ENCODE measurements at places on chromosomes 4 and X.

GRCh38 chr4:159871141-159871540 is 768.3 kb downstream of the RAPGEF2 start:
- no peak for DNase-seq

DNA sequence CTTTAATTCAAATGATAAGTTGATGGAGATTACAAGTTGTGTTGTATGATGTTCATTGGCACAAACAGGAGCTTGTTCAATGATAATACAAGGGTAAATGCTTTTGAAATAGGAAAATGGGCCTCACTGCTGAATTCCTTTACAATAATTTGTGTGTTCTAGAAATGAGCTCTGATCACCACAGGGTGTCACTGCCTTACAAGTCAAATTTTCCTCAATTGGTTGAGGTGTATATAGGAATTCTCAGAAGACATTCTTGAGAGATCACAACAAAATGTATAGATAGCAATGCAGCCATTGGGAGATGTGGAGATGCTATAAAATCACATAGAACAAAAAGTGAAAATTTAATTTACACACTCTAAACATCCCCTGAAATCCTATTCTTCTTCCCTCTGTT is 49.6 kb downstream of the KLF8 start:
- DNase-seq = peak; percentile 4

DNA sequence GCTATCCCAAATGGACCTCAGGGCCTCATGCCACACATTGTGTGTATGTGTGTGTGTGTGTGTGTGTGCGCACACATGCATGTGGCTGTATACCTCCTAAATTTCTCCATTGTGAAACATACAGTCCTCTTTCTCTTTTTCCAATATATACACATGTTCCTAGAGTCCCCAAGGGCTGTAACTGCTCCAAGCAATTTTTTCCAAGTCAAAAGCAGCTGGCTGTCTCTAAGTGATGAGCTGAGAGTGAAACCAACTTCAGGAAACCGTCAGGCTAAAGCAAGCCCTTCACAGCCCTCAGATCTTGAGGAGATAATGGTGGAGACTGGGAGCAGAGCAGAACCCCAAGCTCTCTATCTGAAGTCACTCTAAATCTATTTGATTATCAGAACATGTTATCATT is 496.1 kb upstream of the DIPK2B start:
- no peak for DNase-seq

- no peak for DNase-seq
Measured at GRCh38 chr4:53121264-53121865, 244.5 kb downstream of the SCFD2 start.

- DNase-seq = peak; percentile 64
Measured at GRCh38 chr4:95165926-95166524, 382.7 kb downstream of the UNC5C start.

DNA sequence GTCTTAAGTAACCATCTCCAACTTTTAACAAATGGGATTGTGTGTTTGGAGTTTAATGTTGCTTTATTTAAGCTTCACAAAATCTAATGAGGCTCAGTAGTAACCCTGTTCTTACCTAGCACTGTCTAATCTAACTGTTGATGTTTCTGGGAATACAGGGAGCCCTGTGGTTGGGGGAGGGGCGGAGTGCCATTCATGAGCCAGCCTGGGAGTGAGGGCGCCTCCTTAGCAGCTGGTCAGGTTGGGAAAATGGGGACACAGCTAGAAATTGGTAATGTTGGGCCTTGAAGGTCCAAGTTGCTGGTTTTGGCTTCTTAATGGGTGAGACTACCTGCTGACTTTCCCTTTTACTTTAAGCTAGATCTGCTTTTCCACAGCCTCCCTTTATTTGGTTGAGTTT is 22.9 kb upstream of the TADA2B start:
- no peak for DNase-seq

- DNase-seq = no peak
Measured at GRCh38 chr4:158530381-158530780, 8.7 kb downstream of the RXFP1 start.

- no peak for DNase-seq
Measured at GRCh38 chrX:3990569-3990968, 277.1 kb upstream of the PRKX start.

DNA sequence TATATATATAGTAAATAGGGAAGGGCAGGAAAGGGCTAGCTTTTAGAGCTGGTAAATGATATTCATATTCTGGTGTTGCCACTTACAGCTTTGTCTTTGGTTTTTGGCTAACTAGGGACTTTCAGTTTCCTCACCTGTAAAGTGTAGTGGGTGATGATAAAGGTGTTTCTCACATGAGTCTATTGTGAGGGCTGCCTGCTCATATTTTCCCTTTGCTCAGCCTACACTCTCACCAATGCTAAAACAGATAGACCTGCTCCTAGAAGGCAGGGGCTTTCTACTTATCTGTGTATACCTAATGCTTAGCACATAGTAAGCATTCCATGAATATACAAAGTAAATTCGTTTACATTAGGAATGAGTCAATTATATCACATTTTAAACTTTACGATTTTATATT is 137.2 kb upstream of the HS3ST1 start:
- no peak for DNase-seq

DNA sequence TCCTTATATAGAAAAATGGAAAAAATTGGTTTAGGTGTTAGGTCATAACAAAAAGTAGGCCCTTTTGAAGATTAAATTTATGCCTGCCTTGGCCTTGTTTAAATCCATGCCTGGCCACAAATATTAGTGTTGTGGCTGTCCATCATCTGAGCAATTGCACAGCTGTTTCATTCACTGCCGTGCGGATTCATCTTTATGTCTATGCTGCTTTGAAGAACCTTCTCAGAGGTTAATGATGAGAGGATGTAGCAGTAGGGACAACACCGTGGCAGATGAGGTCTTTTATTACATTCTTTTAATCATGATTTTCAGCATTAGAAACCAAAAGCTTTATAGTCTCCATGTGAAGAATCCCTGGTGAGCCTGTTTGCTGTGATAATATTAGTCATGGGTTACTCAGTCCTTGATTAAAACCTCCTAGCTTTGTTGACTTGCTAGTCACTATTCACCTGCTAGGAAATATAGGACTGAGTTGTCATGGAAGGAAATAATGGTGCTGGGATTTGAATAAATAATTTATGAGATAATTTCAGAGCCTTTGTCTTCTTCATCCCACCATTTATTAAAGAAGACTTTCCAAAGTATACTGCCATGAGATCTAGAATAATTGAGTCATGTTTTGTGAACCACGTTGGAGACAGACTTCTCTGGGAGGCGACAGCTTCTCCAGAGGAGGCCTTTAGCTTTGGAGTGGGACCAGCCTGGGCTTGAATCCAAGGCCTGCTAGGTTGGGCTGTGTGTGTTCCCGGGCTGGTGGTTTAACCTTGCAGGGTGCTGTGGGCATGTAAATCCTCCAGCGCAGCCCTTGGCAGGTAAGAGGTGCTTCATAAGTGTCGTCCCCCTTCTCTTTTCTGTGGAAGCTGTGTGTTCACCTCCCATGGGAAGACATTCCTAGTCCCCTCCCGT is 53.5 kb downstream of the PTTG2 start:
- DNase-seq = no peak

- DNase-seq = no peak
Measured at GRCh38 chr4:70239131-70239883, 3.1 kb upstream of the CSN3 start.

DNA sequence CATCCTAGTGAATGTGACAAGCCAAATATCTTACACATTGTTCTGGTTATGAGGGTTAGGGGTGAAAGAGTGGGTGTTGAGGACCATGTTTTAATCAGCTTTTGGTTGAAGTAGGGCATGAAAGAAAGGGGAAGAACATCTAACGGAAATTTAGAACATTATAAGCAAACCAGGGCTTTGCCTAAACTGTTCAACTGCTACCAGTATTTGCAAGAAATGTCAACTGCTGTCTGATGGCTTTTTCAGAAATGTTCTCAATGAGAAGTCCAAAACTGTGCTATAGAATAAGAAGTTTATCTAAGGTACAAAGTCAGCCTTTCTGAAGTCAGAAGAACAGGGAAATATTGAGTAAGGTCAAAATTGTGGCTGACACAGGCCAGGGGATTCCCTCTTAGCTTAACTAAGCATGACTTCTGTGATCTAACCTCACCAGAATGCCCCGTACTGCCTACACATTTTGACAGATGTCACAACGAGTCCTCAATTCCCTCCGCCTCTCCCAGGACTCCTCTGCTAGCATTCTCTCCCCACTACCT is 67.1 kb downstream of the DTHD1 start:
- DNase-seq = peak; percentile 75

GRCh38 chr4:1490654-1491327 is 84.5 kb upstream of the NKX1-1 start:
- DNase-seq = no peak

DNA sequence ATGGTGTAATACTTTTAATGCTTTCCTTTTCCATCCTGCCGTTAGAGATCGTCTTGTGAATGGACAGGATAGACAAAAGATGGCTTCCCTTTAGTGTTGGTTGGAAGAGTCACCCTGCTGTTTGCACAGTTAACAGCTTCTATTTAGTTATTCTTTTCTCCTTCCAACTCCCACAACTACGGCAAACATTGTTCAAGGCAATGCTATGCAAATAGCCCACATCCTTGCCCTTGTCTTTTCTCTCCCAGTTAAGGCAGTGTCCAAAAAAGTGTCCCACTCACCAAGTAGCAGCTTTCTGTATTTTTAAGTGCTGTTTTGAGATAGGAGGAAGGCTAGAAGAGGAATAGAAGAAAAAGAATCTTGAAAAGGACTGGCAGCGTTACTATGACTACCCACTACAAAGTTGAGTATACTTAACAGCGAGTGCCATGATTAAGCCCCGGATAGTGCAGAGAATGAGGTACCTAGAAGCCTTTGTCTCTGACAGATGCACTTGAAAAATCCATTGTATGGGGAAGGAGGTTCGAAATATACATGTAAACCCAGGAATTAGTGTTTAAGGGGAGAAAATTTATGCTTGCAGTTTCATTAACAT is 12.1 kb upstream of the RUFY3 start:
- no peak for DNase-seq

GRCh38 chrX:40933132-40933705 is 152.0 kb upstream of the USP9X start:
- peak; percentile 47 for DNase-seq

DNA sequence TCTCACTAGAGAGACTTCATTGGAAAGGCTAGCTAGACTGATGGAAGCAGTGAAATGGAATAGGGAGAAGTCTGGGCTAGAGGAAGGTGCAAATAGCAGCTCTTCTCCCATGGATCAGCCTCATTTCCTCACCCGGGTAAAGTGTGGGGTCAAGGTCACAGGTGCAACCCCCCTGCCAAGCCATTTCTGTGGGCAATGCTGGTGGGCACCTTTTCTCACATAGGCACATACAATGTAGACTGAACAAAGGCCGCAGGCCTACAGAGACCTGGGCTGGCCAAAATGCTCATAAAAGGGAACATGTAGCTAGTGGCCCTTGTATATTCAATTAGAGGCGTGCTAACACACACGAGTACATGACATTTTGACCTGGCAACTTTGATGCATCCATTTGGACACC is 71.5 kb upstream of the EFNB1 start:
- no peak for DNase-seq

GRCh38 chr4:168900080-168900479 is 110.0 kb downstream of the CBR4 start:
- no peak for DNase-seq

- DNase-seq = no peak
Measured at GRCh38 chr4:119000400-119000799, 111.7 kb downstream of the SYNPO2 start.

- no peak for DNase-seq
Measured at GRCh38 chrX:38859602-38860001, 58.3 kb downstream of the MID1IP1 start.

GRCh38 chrX:28850955-28851354 is 263.7 kb downstream of the IL1RAPL1 start:
- no peak for DNase-seq

DNA sequence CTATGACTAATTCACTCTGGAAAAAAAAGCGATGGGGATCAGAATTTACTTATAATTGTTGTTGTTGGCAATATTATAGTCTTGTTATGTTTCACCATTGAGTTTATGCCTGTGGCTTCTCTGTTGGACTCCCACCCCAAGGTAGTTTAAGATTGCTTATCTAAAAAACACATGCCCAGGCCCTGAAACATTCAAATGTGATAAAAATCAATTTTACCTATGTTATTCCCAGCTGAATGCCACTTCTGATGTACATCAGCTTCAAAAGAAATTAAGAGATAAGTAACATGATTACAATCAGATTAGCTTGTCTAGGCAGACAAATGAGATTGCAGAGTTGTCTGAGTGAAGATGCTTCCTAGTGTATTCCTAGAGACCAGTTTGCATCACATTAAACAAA is 484.7 kb downstream of the PCDH7 start:
- DNase-seq = no peak

GRCh38 chr4:10403633-10404445 is 53.4 kb downstream of the ZNF518B start:
- peak; percentile 20 for DNase-seq

GRCh38 chrX:121298499-121298898 is 251.1 kb downstream of the GLUD2 start:
- DNase-seq = no peak

GRCh38 chr4:84091266-84091665 is 407.8 kb downstream of the NKX6-1 start:
- DNase-seq = no peak

GRCh38 chr4:154467886-154468285 is 23.7 kb downstream of the DCHS2 start:
- DNase-seq = no peak

- no peak for DNase-seq
Measured at GRCh38 chr4:152610131-152610530, 69.7 kb downstream of the TMEM154 start.

DNA sequence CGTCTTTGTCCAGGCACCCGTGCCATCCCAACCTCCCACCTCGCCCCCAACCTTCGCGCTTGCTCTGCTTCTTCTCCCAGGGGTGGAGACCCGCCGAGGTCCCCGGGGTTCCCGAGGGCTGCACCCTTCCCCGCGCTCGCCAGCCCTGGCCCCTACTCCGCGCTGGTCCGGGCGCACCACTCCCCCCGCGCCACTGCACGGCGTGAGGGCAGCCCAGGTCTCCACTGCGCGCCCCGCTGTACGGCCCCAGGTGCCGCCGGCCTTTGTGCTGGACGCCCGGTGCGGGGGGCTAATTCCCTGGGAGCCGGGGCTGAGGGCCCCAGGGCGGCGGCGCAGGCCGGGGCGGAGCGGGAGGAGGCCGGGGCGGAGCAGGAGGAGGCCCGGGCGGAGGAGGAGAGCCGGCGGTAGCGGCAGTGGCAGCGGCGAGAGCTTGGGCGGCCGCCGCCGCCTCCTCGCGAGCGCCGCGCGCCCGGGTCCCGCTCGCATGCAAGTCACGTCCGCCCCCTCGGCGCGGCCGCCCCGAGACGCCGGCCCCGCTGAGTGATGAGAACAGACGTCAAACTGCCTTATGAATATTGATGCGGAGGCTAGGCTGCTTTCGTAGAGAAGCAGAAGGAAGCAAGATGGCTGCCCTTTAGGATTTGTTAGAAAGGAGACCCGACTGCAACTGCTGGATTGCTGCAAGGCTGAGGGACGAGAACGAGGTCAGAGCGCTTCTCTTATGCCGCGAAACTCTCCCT is at the start of gene TET2:
Gene TET2, plus strand, starts transcription at position 601 of the 740 bp plus-strand sequence. CDS start 87,067 bp downstream, outside the sequence.
- peak; percentile 95 for DNase-seq

Data from GM12865 (cell line).